Stimulated activated CD4-positive, alpha-beta T cell treated with anti-CD3 and anti-CD28 coated beads, Interleukin-2, amount 100 ng/mL, for 4 hours (primary cell): ENCODE measurements at places on chromosomes 12 and 14.

DNA sequence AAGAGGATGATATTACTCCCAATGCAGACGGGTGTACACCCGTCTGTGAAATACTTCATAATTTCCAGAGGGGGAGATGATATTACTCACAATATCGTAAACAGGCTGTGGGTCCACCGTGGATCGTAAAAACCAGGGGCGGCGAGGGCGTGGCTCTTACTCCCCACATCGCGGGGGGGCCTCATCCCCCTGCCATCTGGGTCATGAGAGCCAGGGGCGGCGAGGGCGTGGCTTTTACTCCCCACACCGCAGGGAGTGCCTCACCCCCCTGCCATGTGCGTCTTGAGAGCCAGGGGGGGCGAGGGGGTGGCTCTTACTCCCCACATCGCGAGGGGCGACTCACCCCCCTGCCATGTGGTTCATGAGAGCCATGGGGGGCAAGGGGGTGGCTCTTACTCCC is 86.2 kb upstream of the GNG2 start:
- DNase-seq: peak; percentile 9

DNA sequence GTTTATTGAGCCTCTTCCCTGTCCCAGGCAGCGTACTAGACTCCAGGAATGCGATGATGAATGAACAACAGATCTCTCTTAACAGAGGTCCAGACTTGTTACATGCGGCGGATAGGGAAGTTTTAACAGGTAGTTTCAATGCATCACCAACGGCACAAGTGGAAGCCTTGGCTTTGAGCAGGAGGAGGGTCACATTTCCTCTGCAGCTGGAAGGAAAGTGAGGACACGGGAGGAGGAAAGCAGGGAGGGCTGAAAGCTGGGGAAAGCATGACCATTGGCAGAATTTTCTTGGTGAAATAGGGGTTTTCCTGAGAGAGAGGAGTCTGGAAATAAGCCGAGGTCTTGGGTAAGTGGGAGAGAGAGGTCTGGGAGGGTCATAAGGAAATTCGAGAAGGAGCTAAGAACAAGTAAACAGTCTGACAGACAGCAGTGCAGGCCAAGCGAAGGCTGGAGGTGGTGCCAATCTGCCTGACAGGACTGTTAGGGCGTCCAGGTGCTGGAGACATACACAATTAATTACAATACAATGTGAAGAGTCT is 15.4 kb downstream of the BHLHE41 start:
- DNase-seq: no peak

DNA sequence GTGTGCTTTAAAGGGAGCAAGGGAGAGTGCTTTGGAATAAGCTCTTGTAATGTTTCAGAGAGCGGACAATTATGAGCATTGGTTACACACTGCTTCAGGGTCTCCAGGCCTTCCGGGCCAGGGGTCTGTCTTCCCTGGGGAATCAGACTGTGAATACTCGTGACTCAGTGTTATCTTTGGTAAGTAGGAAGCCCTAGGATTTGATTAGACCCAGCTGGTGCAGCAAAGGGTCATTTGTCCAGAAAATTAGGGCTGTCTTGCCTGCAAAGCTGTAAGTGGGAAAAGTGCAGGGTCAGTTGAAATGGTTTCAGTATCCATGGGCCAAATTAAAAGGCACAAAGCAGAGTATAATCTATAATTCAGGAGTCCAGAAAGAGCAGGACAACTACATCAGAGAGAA is 475.6 kb downstream of the MED13L start:
- DNase-seq: no peak

DNA sequence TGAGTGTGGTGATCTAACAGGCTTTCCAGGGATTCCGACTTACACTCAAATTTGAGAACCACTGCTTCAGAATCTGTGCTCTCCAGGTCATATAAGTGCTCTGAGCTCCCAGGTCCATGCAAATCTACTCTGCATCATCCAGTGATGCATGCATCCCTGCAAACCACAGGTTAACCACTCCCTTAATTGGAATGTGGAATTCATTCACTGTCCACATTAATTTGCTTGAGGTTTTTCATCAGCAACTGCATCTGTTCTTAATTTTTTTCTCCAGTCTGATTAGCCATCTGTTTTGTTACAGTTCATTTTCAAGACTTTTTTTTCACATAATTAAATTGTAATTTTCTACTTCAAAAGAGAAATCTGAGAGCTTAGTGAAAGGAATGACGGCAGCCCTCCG is 43.4 kb upstream of the RIN3 start:
- DNase-seq: no peak

DNA sequence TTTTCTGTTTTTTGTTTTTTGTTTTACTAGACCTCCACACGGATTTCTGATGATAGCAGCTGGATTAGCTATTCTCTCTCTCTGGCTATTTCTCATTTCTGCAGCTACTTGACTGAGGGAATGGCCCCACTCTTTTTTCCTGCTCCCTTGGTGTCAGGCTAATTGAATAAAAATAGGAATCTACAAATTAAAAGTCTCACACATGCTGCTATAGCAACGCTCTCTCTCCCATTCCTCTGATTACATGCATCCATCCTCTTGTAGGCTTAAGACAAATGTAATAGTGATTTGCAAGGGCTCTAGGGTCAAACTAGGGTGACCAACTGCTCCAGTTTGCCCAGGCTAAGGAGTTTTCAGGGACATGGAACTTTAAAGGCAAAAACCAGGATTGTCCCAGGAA is 221.8 kb downstream of the PHLDA1 start:
- DNase-seq: no peak

GRCh38 chr12:108518716-108519496 is 3.8 kb downstream of the FICD start:
- DNase-seq: no peak

DNA sequence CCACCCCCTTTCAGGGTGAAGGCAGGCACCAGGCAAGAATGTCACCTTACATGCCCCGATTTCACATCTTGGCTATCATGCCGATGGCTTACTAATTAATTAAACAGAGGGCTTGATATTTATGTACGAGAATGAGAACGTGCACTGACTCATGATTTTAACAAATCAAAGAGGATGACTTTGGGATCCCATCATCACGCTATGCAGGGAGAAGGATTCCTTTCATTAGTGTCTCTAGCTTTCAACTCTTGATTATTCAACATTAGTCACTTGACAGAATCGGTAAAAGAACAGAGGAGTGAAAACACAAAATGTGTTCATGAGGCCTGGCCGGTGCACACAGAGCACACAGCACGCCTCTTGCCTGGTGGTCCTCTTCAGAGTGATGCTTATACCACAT is 80.6 kb downstream of the PRKAB1 start:
- DNase-seq: no peak
